ENCODE measurements at places on chromosomes 11 and 22.

DNA sequence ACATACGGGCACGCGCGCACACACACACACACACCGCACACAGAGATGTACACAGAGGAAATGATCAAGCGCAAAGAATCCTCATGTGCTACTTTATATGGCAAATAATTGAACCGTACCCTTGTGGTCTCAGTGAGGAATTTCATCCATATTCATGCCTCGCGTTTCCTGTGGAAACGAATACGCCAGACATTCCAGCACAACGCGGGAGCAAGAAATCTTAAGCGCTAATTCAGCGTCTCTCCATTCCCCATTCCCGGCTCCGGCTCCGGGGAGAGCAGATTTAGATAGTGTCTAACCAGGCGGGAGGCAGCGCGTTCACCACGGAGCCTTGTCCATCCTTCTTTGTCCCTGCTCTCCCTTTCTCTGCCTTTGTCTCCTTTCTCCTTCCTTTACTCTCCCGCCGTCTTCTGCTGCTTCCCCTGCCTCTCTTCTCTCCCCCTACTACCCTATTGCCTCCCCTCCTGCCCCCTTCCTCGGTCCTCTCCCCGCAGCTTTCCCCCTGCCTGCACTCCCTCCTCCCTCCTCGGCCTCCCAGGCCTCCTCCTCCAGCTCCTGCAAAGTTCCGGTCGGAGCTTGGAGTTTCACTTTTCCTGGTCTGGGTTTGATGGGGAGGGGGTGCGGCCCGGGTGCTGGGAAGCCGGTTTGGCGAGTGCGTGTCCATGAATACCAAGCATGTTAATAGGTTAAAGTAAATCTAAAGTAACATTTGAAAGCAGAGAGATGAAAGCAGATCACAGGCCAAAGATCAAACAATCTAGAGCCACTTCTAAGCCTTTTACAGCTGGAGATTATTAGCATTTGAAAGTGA lies 579.3 kb downstream of the BUD13 start:
- no peaks in the 10 kb centered on the region for H3K36me3 ChIP-seq
- DNase-seq, result peak; percentile 71
- no peaks in the 10 kb centered on the region for H3K27me3 ChIP-seq
- no peak overlapping the region for H3K27ac ChIP-seq

DNA sequence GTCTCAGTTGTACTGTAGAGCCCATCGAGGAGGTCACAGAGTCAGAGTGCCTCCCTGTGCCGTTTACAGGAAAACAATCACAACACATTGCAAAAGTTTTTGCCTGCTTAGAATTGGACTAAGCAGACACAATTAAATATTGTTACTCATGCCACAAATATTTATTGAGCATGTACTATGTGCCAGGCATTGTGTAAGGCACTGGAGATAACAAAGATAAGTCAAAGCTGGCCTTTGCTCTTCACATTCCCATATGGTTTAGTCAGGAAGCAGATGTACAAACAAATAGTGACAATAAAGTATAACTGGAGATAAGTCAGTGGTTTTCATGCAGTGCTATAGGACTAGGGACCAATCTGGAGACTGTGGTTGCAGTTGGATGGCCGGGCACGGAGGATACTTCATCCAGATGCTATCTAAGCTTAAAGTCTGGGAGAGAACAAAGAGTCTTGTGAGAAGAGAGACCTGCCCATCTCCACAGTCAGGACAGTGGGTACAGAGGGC lies 550.7 kb downstream of the INSC start:
- no peak overlapping the region for H3K4me3 ChIP-seq
- H3K27ac ChIP-seq, result no peak overlapping the region
- peak; percentile 4 for DNase-seq

GRCh38 chr11:1909524-1909923 lies 10.0 kb upstream of the TNNT3 start:
- H3K4me3 ChIP-seq, result no peak overlapping the region
- no peak overlapping the region for H3K27ac ChIP-seq
- peaks cover 8% of the 10 kb centered on the region for H3K4me1 ChIP-seq

GRCh38 chr22:44213489-44214043 lies 32.8 kb downstream of the PARVG start:
- H3K36me3 ChIP-seq, result no peaks in the 10 kb centered on the region
- no peak overlapping the region for H3K4me3 ChIP-seq
- DNase-seq, result no peak
- no peaks in the 10 kb centered on the region for H3K4me1 ChIP-seq
- H3K27ac ChIP-seq, result no peak overlapping the region

DNA sequence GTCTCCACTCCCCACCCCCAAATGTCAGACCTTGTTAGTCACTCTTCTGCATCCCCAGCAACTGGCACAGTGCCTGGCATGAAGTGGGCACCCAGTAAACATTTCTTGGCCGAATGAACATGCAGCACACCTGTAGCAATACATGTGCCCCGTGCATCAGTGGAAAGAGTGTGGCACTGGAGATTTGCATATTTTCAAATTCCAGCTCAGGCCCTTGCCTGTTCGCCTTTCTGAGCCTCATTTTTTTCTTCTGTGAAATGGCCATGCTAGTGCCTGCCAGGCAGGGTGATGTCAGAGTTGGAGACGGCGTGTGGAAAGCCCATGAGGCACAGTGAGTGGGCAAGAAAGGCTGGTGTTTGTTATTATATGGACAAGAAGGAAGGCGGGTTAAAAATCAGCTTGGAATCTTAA lies 38.7 kb downstream of the CD82 start:
- no peak overlapping the region for H3K27ac ChIP-seq
- H3K4me3 ChIP-seq, result no peak overlapping the region
- no peaks in the 10 kb centered on the region for H3K27me3 ChIP-seq
- no peak for DNase-seq

GRCh38 chr22:23791738-23792645 lies 5.2 kb downstream of the SMARCB1 start:
- peaks cover 6% of the 10 kb centered on the region for H3K4me1 ChIP-seq
- peaks cover 23% of the 10 kb centered on the region for H3K36me3 ChIP-seq
- no peaks in the 10 kb centered on the region for H3K27me3 ChIP-seq
- no peak overlapping the region for H3K27ac ChIP-seq

DNA sequence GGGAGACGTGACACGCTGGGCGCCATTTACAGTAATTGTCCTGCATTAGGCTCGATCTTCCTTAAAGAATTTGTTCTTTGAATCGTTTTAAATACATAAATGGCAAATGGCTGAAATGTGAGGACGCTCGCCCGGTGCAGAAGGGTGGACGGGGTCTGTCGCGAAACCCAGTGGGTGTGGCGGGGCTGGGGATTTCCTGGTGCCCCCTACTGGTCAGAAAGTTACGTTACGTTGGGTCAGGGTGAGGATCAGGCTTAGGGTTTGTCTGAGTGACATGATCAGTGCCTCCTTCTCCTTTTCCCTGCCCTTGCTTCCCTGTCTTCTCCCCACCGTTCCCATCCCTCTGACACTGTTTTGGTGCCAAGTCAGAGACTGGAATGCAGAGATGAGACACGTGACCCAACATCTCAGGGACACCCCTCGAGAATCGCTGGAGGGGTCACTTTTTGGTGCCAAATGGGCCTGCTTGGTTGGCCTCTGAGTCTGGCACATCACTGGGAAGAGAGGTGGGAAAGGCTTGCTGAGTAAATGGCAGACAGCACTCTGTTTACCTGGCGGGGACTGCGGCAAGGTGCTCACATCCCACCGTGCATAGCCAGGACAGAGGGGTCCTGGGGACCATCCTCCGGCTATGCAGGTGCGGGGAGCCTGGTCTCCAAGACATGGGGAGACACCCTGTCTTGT lies 1107.6 kb downstream of the BRD1 start:
- no peaks in the 10 kb centered on the region for H3K36me3 ChIP-seq
- no peak overlapping the region for H3K27ac ChIP-seq
- H3K4me3 ChIP-seq, result no peak overlapping the region
- H3K4me1 ChIP-seq, result 0 out of 2 replicates have a peak, but pooled peaks cover 8% of the 10 kb centered on the region
- H3K27me3 ChIP-seq, result no peaks in the 10 kb centered on the region

- no peak overlapping the region for H3K4me3 ChIP-seq
- H3K27ac ChIP-seq, result no peak overlapping the region
- H3K27me3 ChIP-seq, result no peaks in the 10 kb centered on the region
- no peaks in the 10 kb centered on the region for H3K36me3 ChIP-seq
Measured at GRCh38 chr22:41537203-41537602, 7.1 kb downstream of the POLR3H start.

DNA sequence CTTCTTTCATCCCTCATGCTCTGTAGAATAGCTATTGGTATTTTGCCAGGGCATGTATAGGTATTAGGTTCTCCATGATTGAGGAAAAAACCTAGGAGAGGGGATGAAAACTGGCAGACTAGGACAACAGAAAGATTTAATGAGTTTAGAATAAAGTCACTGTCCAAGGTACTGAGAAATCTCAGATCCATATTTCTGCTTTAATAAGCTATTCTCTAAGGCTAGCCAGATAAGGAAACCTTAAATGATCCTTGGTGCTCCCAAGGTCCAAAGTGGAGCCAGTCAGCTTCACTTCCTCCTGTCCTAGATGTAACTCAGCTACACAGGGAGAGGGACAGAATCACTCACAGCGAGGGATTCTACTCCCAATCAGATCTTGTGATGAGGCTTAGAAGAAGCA lies 13.7 kb upstream of the CSNK2A3 start:
- H3K27me3 ChIP-seq, result no peaks in the 10 kb centered on the region
- H3K4me1 ChIP-seq, result no peaks in the 10 kb centered on the region
- H3K36me3 ChIP-seq, result no peaks in the 10 kb centered on the region
- no peak overlapping the region for H3K27ac ChIP-seq
- no peak overlapping the region for H3K4me3 ChIP-seq

DNA sequence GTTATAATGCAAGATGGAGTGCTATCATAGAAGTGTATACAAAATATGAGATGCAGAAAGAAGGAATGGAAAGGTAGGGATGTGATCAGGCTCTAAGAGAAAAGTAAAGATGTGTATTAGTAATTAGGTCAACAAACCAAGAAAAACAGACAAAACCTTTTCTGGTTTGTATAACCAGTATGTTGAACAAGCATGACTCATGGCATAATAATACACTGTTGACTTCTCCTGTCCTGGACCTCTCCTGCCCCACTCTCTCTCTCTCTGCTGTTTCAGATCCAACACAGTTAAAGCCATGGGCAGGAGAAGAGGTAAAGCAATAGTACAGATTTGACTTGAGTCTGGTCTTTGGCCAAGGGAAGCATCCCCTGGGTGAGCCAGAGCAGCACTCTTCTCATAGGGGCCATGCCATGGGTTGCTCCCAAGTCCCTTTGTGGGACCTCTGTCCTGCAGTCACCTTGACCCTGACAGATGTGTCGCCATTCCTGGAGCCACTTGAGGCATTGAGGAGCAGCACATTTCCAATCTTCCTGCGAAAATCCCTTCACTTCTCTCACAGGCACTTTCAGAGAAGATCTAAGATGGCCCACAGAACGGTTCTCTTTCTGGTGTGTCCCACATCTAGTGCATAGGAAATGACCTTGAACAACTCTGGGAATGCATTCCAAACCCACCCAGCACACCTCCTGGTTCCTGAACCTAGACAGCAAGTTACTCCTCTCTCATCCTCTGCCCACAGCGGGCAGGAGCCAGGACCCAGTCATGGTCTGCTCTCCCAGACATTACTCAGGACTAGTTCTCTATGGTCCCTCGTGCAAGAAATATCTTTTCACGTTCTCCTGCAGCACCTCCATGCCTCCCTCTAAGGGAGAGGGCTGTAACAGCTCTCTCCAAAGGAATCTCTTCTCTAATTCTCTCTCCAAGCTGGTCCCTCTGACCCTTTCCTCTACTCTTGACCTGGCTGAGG lies 58.2 kb upstream of the PRSS23 start:
- H3K27ac ChIP-seq, result no peak overlapping the region
- H3K36me3 ChIP-seq, result no peaks in the 10 kb centered on the region
- H3K4me3 ChIP-seq, result no peak overlapping the region
- DNase-seq, result no peak
- peaks cover 8% of the 10 kb centered on the region for H3K4me1 ChIP-seq

DNA sequence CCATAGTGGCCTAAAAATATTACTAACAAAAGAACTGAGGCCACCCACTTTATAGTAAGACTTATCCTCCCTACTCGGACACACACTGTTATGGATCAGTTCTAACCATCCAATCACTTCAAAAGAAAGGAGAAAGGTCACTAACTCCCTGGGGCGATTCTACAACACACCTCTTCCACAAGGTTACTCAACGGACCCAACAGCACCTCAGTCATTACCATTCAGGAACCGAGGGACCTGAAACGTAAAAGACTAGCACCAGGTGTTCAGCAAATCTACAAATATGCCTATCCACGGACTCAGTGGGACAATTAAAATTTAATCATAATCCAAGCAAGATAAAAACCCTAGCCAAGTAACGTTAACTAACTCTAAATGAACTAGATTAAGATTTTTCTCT lies 1.6 kb downstream of the HNRNPUL2 start:
- DNase-seq, result no peak
- H3K27ac ChIP-seq, result no peak overlapping the region
- no peaks in the 10 kb centered on the region for H3K27me3 ChIP-seq

- H3K36me3 ChIP-seq, result no peaks in the 10 kb centered on the region
- DNase-seq, result no peak
- H3K27me3 ChIP-seq, result peaks cover 3% of the 10 kb centered on the region
- H3K27ac ChIP-seq, result no peak within 1 kb of the TSS
Measured at GRCh38 chr22:24427500-24428164, at the start of gene ADORA2A. TSS of gene ADORA2A (plus strand) at chr22:24427599. CDS start at chr22:24433405, 5,806 bp downstream.

DNA sequence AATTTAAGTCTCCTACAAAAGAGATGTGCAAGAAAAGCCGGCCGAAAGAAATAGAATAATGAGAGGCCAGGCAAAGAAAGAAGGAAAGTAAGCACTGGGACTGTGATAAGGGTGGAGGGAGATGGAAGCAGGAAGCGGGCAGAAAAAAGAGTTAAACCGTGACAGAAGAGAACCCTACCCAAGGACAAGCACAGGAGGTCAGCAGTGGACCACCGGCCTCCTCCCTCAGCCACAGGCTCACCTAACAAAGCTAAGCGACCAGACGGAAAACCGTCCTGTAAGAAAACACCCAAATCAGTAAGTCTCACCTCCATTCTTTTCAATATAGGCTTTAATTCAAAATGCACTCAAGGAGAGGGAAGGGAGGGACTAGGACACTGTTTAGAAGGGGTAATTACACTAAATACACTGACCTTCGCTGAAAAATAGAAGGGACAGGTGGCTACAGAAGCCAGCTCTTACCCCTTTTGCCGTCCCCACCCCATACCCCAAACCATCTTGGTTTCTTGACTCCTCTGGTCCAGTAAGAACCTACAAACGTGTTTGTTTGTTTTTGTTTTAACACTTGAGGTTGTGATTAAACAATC lies 1.9 kb downstream of the FAM181B start:
- DNase-seq, result no peak
- H3K4me1 ChIP-seq, result peaks cover 2% of the 10 kb centered on the region
- H3K27me3 ChIP-seq, result peaks cover 36% of the 10 kb centered on the region
- no peak overlapping the region for H3K27ac ChIP-seq
- H3K36me3 ChIP-seq, result no peaks in the 10 kb centered on the region
